ENCODE measurements at places on chromosomes 5 and 9. TPM values are rescaled to one million over a fixed set of nuclear protein-coding genes. Genes with fewer than 3 reads are reported as not detected.

DNA sequence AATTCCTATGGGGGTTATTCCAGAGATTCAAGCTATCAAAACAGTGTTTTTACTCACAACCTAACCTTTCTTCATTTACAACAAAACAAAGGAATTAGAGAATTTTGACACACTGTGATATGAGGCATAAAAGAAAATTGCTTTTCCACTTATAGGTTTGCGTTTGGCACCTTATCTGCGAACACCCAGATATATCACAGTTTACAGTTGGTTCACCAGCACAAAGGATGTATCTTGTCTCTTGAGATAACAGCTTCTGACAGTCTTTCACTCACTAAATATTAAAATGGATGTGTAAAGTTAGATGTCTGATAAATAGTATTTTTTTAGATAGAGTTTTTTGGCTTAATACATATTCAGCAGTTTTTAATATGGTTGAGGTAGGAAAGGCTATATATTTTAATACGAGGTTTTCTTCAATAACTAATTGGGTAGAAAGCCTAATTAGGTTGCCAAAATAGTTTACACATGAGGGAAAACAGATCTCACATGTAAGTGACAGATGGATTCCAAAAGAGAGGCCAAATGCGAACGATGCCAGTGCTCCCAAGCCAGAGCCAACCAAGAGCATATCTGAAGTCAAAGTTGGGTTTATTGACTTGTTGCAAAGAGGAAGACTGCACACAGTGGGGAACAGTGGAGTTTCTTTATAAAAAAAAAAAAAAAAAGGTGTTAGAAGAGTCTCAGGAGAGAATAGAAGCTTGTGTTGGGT, 1495.2 kb downstream of the MAT2B start:
- DNase-seq, result no peak

CFAP77 gene
- 0.80 TPM for polyA plus RNA-seq

GRCh38 chr5:78354066-78354670, 6.2 kb upstream of the SCAMP1 start:
- DNase-seq, result no peak

GRCh38 chr5:61429906-61430305, 97.8 kb downstream of the ZSWIM6 start:
- DNase-seq, result no peak

BTNL3 gene
- 0.05 TPM for polyA plus RNA-seq

DNA sequence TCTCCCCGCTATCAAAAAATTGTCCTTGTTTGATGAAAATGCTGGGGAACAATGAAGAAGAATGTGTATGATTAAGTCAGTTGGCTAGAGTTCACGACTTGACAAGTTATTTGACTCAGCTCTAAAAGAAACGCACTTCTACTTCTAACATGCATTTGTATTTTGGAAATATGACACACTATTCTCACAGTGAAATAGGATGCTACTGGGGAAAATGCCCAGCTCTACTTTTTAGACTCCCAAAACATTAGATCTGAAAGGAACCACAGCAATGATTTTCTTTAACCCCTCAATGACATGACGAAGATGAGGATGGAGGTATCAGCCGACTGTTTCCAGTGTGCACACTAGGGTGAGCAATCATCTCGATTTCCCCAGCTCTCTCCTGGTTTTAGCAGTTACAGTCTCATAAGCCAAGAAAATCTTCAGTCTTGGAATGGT, 83.6 kb upstream of the PCSK1 start:
- DNase-seq, result no peak

DNA sequence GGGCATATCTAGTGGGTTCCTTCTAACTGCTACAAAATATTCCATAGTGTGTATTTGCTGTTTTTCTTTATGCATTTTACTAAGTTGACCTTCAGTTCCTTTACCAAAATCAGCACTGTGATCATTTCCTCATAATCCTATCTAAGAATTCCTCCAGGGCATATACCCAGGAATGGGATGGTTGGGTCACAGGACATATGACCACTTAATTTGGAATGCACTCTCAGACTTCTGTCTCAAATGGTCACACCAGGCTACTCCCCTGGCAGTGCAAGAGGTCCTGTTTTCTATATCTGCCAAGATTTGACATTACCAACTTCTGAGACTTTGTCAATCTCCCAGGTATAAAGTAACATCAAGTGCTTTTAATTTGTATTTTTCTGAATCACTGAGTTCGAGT, 63.9 kb downstream of the ADAMTS12 start:
- DNase-seq, result no peak

DNA sequence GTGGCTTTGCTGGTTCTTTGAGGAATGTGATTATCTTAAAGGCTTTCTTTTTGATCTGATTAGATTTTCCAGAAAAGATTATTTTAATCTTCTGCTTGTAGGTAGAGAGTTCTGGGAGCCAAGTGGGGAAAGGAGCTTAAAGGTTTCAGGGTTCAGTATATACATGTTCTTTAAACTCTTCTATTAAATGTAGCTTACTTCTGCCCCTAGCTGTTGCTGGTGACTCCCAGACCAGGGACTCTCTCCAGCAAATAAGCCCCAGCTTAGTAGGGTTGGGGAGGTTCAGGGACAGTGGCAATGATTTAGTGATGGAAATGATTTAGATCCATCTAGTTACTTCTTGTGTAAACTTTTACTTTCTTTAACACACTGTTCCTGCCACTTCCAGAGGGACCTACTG, 72.2 kb downstream of the SLC12A2 start:
- DNase-seq, result no peak

FGF1 gene
- polyA plus RNA-seq, result 17.7 TPM

DNA sequence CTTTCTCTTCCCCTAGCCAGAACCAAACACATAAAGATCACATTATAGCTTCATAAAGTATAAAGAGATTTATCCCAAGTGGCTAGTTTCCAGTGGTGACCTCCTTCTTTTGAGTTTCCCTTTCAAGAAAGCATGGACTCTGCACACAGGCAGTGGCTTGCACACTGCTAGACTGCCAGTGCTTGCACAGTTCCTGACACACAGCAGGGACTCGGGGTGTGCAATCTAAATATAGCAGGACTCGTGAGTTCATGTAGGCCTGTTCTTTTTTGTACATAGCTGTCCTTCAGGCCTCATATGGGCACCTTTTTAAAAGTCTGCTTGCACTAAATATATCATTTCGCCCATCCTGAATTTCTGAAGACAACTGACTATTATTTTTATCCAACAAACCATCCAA, 308.6 kb downstream of the FBXL7 start:
- DNase-seq, result no peak

GRCh38 chr5:9265441-9266287, 280.2 kb downstream of the SEMA5A start:
- no peak for DNase-seq

- DNase-seq, result no peak
Observed at GRCh38 chr9:86807367-86807976, 139.8 kb downstream of the GAS1 start.

DNA sequence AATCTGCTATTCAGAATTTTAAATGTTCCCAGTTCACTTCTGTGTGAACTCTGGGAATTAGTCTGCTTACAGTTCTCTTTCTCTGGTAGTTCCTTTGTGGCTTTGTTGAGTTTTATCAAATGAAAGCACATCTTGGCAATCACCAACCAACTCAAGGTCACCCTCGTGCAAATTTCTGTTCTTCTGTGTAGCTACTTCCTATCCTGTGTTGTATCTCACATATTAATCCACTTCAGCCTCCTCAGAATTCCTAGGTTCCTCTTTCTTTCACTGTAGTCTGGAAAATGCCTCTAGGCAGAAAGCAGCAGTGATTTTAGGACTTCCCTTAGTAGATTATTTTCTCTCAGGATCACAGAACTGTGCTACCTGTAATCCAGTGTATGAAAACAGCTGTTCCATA, 100.3 kb downstream of the AUH start:
- no peak for DNase-seq

IL7R gene
- polyA plus RNA-seq, result 0.63 TPM

DNA sequence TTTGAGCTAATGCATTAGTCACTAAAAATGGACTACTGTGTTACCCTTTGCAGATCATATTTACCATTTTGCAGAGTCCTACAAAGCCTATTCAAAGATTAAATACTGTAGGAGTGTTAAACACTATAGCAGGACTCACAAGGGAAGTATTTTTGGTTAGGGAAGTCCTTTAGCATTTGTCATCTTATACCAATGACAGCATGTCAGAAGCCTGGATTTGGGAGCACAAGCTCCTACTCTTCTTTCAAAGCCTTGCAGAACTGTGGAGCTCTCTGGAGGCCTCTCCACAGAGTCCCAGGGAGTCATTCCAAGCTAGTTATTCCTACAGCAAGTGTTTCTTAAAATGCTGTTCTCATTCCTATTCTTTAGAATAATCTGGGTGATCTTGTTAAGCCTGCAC, 288.8 kb downstream of the PIK3R1 start:
- no peak for DNase-seq

ANKRD34B gene
- polyA plus RNA-seq, result 0.20 TPM

DNA sequence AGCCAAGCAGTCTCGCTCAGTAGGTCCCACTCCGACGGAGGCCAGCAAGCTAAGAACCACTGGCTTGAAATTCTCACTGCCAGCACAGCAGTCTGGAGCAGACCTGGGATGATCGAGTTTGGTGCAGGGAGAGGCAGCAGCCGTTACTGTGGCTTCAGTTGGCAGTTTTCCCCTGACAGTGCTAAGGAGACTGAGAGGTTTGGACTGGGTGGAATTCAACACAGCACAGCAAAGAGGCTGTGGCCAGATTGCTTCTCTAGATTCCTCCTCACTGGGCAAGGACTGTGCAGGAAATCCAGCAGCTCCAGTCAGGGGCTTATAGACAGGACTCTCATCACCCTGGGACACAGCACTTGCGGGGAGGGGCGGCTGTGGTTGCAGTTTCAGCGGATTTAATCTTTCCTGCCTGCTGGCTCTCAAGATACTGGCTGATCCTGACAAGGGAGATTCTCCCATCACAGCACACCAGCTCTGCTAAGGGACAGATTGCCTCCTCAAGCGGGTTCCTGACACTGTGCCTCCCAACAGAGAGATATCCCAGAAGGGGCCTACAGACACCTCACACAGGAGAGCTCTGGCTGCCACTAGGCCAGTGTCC, 122.1 kb downstream of the YIPF5 start:
- DNase-seq, result no peak

DNA sequence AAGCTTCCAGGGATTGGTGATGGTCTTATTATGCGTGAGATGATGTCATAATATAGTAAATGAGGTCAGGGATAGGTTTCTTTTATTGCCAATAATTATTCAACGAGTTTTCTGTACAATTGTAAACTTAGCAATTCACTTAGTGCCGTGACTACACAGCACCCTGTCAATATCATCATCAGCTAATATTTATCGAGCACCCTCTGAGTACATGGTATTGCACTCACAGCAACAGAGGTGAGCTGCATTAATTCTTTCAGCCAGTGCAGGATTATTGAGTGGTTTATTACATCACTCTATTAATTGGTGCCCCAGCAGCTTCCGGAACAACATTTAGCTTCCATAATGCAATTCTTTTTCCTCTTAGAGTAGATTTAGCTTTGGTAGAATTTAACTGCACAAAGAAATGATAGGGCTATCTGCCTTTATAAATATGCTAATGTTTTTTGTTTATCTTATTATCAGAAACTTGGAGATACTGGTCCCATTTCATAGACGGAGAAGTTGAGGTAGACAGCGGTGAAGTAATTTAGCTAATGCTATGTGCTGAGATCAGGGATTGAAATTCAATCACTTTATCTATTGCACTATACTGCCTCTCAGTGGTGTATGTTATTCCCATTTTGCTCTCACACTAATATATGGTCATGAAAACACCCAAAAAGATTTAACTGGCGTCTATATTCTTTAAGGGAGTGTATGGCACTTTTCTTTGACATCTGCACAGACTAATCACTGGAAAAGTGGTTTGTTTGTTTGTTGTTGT, 726.1 kb upstream of the WWC1 start:
- DNase-seq, result no peak

- DNase-seq, result no peak
Observed at GRCh38 chr9:69731348-69731747, 28.5 kb downstream of the PTAR1 start.

PCDHGA7 gene
- 1.8 TPM for polyA plus RNA-seq

- DNase-seq, result no peak
Observed at GRCh38 chr5:163506726-163507125, 1.3 kb downstream of the MAT2B start.

CKS2 gene
- polyA plus RNA-seq, result 81.3 TPM

DNA sequence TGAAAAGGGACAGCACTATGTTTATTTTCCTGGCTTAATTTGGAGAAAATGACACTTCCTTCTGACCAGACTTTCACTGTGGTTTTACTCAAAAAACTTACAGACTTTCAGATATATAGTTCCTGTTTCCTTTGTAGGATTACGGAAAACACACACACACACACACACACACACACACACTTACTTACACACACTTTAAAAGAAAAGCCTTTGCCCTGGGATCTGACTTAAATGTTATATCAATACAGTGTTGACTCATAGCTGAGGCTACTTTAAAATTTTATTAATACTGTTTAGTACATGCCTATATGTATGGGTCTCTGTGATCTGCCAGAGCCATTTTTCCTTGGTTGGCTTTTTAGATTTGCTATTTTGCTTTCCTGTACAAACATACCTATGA, 758.3 kb downstream of the DNAH5 start:
- no peak for DNase-seq

DNA sequence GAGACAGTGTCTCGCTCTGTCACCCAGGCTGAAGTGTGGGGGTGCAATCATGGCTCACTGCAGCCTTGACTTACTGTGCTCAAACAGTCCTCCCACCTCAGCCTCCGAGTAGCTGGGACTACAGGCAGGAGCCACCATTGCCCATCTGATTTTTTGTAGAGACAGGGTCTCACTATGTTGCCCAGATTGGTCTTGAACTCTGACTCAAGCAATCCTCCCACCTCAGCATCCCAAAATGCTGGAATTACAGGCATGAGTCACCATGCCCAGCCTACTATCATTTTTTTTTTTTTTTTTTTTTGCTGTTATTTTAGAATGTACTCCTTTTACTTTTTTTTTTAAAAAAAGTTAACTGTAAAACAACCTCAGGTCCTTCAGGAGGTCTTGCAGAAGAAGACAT, 449.0 kb downstream of the CCDC171 start:
- DNase-seq, result no peak

- no peak for DNase-seq
Observed at GRCh38 chr9:119412399-119412798, 43.2 kb upstream of the BRINP1 start.

- no peak for DNase-seq
Observed at GRCh38 chr5:145775893-145776444, 59.2 kb downstream of the PRELID2 start.

DNA sequence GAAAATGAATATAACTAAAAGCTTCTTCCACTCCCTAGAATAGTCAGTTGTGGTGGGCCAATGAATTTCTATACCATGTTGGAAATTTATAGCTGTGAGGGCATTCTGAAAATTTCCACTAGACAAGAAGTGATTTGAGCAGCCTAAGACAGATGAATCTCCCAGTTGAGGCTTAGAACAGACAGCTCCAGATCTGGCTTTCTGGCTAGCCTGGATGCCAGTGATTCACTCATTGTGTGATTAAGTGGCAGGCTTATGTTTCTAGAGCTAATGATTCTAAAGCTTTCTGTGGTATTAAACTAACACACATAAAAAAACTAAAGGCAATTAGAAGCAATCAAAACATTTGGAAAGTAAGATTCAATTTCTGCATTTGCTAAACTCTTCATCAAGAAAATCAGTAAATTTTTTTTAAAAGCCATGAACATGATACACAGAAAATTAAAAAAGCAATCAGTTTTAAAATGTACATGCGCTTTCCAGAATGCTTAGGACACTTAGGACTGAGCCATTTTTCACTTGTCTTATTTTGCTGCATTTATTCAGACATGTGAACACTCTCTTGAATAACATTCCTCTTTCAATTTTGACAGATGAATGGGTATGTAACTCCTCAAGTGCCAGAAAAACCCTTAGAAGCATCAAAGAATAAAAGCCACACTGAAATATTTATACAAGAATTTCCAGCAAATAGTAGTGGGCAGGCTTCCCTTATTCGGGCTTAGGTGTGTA, 100.5 kb upstream of the GNAQ start:
- DNase-seq, result no peak
